ENCODE measurements at places on chromosomes 6 and 20. TPM values are rescaled to one million over a fixed set of nuclear protein-coding genes. Genes with fewer than 3 reads are reported as not detected.

The BANF2 gene
- total RNA-seq = not detected

The SLC17A4 gene
- not detected for total RNA-seq

The ADGRG6 gene
- total RNA-seq = 0.12 TPM

- no peak overlapping the region for H3K4me3 ChIP-seq
- no peak overlapping the region for H3K27ac ChIP-seq
- DNase-seq = no peak
- peaks cover 26% of the 10 kb centered on the region for H3K36me3 ChIP-seq
- H3K27me3 ChIP-seq = no peaks in the 10 kb centered on the region
These were observed 31.3 kb downstream of the RARS2 start for GRCh38 chr6:87558446-87558845.

GRCh38 chr6:22115559-22115958, 181.3 kb downstream of the PRL start:
- no peak overlapping the region for H3K4me3 ChIP-seq
- H3K4me1 ChIP-seq = no peaks in the 10 kb centered on the region
- no peaks in the 10 kb centered on the region for H3K36me3 ChIP-seq
- no peak overlapping the region for H3K27ac ChIP-seq
- no peaks in the 10 kb centered on the region for H3K27me3 ChIP-seq
- DNase-seq = no peak

GRCh38 chr20:2399390-2399789, 18.7 kb downstream of the TGM6 start:
- H3K4me3 ChIP-seq = no peak overlapping the region
- no peaks in the 10 kb centered on the region for H3K36me3 ChIP-seq
- H3K27me3 ChIP-seq = peaks cover 3% of the 10 kb centered on the region
- no peak for DNase-seq

All from activated CD4-positive, alpha-beta memory T cell treated with anti-CD3 and anti-CD28 coated beads for 36 hours (primary cell).